ENCODE measurements at places on chromosomes 13 and 19.
A peak's percentile ranks its signal among the peaks of the same experiment; 100 is the strongest.

- no peak for DNase-seq
Observed at GRCh38 chr13:36666477-36667229, 7.2 kb upstream of the SERTM1 start.

DNA sequence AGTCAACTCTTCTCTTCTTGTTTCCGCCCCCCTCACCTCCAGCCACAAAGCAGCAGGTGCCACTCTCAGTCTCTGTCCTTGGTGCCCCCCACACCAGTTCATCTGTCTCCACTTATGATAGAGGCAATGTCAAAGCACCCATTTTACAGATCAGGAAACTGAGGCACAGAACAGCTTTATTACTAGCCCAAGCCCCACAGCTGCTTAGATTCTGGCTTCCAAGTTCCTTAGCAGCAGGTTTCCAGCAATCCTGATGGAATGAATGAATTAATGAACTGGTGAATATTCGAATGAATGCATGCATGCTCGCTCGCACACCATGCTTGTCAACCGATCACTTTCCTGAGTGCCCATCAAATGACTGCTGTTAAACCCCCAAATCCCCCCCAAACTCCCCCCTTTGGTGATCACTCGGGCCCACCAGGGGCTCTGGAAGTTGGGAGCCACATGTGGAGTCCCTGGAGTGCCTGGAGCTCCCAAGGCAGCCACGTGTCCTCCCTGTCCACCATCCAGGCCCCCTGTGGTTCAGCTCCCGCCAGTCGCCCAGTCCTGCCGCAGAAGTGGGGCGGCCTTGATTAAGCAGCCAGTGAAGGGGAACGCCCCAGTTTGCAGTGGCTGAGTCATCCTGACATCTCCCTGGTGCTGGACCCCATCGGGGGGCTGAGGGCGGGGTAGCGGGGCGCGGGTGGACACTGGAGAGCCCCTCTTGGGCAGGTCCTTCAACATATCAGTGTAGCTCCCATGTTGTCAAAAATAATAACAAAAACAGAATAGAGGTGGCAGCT is 6.8 kb downstream of the PTPRS start:
- no peak for DNase-seq

- no peak for DNase-seq
Observed at GRCh38 chr13:73991384-73991783, 142.8 kb downstream of the KLF12 start.

GRCh38 chr19:35127871-35128270 is 7.0 kb downstream of the LGI4 start:
- no peak for DNase-seq

GRCh38 chr13:42056146-42056545 is 7.7 kb downstream of the DGKH start:
- DNase-seq: no peak

- no peak for DNase-seq
Observed at GRCh38 chr13:48533961-48534600, 1.2 kb upstream of the RCBTB2 start.

DNA sequence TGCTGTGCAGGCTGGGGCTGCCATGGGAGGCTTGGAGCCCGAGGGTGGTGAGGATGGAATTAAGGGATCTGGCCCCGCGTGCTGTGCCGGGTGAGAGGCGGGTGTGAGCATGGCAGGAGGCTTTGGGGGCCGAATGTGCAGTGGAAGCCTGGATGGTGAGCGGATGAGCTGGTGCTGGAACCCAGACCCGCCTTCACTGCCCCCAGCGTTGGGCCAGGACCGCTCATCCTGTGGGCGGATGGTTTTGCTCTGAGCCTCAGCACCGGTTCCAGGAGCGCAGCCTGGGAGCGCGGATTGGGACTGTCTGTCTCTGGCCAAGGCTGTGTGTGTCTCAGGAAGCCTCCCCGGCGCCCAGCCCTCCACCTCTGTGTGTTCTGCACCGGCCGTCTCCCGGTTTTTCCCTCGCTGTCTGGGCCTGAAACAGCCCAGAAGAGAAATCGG is 16.7 kb downstream of the KDM4B start:
- DNase-seq: no peak

DNA sequence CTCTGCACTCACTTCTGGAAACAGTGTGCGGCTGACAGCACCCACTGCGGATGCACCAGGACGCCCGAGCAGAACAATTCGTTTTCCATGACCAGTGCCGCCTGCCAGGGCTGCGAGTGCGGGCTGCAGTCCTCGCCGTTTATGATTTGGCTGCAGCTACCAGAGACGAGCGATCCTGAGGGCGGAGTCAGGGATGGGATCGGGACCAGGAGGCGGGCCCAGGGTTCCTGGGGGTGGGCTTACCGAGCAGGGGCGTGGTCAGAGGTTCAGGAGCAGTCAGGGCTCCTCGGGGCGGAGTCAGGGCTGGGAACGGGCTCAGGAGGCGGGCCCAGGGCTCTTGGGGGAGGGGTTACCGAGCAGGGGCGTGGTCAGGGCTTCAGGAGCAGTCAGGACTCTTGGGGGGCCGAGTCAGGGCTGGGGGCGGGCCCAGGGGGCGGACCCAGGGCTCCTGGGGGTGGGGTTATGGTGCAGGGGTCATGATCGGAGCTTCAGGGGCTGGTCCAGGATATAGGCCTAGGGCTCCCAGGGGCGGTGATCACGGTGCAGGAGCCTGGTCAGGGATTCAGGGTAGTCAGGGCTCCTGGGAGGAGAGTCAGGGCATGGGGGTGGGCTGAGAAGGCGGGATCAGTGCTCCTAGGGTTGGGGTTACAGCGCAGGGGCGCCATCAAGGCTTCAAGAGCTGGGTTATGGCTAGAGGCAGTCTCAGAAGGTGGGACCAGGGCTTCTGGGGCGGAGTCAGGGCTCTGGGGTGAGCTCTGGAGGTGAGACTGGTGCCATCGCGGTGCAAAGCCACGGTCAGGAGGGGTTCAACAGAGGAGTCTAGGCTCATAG is 1.7 kb downstream of the KLK4 start:
- DNase-seq: peak; percentile 13
